AG04449 (cell line): ENCODE measurements at places on chromosomes 13 and 19.

DNA sequence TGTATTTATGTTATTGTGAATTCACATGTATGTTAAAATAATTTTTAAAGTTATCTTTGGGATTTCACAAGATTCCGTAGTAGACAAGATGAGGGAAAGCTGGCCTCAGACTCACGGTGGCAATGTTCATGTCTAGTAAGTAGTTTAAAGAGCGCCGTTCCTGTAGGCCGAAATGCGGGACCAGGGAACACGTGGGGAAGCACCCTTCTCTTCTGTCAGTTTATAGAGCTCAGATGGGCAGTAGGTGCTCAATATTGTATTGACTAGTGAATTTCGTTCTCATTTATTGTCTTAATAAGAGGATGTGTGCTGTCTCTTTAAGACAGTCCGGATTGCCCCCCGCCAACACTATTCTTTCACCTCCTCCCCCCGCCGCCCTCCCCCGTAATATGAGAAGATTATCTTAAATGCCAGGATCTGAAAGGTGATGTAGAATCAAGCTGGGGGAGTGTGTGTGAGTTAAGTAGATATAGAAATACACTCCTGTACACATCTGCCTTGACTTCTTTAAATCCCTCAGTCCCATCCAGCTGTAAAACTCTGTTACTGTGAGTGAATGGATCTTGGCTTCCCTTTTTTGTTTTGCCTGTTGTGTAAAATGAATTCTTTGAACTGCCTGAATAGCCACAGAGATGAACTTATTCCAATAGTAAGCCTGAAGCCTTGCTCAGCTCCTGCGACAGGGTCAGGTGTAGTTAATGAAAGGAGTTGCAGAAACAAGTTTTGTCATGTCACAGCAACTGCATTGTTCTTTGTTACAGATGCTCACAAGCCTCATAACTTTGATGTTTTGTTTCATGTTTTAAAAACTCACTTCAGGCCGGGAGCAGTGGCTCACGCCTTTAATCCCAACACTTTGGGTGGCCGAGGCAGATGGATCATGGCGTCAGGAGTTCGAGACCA is 1.3 kb downstream of the LAMP1 start:
- no peak for DNase-seq

DNA sequence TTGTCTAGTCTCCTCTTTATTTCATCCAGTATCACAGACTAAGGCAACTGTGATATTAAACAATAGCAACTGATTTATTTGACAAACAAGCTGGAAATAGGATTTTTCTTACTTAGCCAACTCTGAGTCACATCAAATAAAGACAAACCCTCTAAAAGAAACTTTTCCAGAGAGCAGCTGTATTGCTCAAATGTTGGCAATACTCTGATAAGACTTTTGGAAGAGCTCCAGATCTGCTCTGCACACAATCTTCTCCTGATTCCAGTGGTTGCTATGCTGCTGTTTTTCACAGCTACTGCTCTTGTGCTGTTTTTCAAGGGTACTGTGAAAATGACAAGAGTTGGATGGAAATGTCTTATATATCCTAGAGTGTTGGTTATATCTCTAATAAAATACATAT is 1479.2 kb downstream of the SLITRK5 start:
- DNase-seq, result no peak

- DNase-seq, result no peak
These were observed 60.5 kb downstream of the CELF5 start for GRCh38 chr19:3284759-3285646.

DNA sequence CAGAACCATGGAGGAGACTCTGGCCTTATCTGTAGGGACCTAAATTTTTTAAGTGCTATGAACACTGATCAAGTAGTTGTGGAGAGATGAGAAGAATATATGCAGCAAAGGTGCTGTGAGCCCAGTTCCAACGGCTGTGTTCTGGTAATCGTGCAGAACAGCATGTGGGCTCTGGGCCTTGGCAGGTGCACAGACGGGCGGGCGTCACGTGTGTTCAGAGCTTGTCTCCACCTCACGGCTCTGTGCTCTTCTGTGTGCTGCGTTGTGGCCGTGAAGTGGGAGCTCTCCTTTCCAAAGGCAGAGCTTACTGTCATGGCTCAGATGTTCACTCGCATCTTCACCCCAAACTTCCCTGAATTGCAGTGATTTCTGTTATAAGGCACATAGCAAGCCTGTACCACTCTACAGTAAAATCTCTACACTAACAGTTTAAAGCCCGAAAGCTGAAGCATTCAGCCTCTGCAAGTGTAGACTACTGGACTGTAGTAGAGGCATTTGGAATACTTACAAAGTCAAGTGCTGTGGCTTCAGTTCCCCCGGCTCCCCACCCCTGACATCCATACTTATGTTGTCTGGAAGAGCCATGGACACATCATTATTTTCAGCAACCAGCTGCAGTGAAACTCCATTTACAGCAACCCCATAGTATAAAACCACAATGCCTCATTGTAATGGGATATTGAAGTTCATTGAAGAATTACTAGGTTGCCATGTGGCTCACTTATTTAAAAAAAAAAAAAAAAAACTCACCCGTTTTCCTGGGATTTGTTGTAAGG is 27.5 kb upstream of the TEX29 start:
- no peak for DNase-seq
